Stimulated activated CD4-positive, alpha-beta T cell treated with anti-CD3 and anti-CD28 coated beads, Interleukin-15, amount 100 ng/mL, for 1 hour (primary cell): ENCODE measurements at places on chromosomes 1 and 21.

- DNase-seq = no peak
Measured at GRCh38 chr1:50651476-50652263, 228.4 kb upstream of the DMRTA2 start.

DNA sequence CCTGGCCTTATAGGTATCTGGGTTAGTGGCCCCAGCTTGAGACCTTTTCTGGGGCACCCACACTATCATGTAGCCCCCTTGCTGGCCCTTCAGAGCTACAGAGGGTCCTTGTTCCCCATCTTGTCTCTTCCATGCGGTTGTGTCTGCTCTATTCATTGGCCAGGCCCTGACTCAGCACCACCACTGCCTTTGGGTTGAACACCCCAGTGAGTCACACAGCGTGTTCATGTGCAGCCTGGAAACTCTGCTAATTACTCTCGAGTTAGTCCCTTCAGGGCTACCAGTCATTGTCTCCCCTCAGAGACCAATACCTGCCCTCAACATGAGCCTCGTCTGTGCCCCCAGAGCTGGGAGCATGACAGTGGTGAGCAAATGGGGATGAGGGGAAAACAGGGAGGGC, 28.2 kb upstream of the IKBKE start:
- DNase-seq = no peak

GRCh38 chr1:207754974-207755700, 3.3 kb downstream of the CD46 start:
- no peak for DNase-seq

DNA sequence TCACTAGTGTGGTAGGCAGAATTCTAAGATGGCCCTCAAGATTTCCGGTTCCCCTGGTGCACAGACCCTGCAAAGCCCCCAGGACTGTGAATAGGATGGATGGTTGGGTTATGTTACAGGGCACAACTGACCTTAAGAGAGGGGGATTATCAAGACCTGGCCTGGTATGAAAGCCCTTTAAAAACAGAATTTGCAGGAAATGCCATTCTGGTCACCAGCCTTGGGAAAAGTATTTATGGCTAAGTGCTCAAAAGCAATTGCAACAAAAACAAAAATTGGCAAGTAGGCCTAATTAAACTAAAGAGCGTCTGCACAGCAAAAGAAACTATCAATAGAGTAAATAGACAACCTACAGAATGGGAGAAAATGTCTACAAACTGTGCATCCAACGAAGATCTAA, 144.7 kb upstream of the EDN2 start:
- DNase-seq = no peak

- DNase-seq = no peak
Measured at GRCh38 chr1:176866011-176866714, 298.3 kb downstream of the ASTN1 start.

GRCh38 chr1:115829023-115829674, 11.8 kb downstream of the NHLH2 start:
- no peak for DNase-seq

DNA sequence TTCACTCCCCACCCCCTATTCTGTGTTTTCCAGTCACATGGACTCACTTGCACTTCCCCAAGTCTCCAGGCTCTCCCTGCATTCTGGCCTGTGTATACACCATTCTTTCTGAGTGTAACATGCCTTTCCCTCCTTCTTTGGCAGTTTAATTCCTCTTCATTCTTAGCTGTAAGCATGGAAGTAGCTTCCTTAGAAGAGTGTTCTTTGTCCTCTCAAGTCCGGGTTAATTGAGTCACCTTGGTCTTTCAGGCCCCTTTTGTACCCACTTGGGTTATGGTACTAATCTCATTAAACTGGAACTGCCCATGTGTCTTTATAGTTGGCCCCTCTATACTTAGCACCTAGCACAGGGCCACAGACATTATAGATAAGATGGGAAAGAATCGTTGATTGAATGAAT, 525.3 kb upstream of the ADGRL4 start:
- no peak for DNase-seq

DNA sequence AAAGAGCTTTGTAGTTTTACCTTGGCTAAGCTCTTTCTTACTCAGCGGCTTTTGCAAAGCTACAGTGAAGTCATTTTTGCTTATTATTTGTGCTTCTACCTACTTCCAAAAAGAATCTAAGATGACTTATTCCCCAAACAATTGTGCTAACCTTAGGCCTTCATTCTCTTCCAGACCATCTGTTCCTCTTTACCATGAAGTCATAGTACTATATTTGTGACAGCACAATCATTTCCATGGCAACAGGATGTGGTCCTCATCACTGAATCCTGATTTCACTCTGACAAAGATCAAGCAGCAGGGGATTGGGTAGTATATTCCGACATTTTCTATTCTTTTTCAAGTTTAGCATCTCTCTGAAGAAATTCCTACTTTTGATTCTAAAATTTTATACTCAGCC, 24.8 kb upstream of the NMNAT2 start:
- DNase-seq = no peak

- DNase-seq = no peak
Measured at GRCh38 chr1:164712131-164713036, 153.4 kb downstream of the PBX1 start.

- no peak for DNase-seq
Measured at GRCh38 chr1:24841593-24841992, 88.5 kb downstream of the RUNX3 start.

- DNase-seq = no peak
Measured at GRCh38 chr1:12496154-12496961, 121.7 kb downstream of the DHRS3 start.

DNA sequence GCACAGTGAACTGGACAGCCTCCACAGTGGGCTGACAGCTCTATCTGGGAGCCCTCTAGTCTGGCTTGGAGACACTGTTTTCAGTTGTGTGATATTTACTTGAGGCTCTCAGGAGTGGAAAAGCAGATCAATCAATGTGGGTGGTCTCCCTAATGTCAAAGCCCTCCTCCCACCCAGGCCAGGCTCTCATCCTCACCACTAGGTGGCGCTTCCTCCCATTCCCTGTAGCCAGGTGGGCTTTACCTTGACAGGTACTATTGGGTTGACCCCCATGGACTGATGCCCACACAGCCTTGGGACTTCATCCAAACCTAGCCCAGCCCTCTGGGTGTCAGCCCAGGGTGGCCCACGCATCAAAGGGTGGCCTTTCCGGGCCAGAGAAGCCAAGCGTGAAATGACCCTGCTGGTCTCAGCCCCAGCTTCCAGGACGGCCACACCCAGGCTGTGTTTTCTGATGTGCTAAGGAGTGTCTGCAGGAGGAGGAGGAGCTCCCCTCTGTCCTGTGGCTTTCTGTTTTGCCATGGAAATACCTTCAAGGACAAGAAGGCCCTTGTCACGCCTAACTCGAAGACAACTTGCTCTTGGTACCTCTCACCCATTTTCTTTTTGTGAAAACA, 54.0 kb downstream of the CLIC6 start:
- no peak for DNase-seq
